Left forelimb (tissue), 1 donor: ENCODE measurements at places on chromosomes 5 and 9.

- DNase-seq = no peak
These were observed 246.3 kb downstream of the COX7C start for GRCh38 chr5:86864051-86864450.

- no peak for DNase-seq
These were observed 98.7 kb downstream of the RANBP17 start for GRCh38 chr5:170960567-170960966.

- no peak for DNase-seq
These were observed 83.0 kb downstream of the SEC61B start for GRCh38 chr9:99305124-99305523.

GRCh38 chr9:14207352-14207995 lies 106.5 kb downstream of the NFIB start:
- DNase-seq = no peak

DNA sequence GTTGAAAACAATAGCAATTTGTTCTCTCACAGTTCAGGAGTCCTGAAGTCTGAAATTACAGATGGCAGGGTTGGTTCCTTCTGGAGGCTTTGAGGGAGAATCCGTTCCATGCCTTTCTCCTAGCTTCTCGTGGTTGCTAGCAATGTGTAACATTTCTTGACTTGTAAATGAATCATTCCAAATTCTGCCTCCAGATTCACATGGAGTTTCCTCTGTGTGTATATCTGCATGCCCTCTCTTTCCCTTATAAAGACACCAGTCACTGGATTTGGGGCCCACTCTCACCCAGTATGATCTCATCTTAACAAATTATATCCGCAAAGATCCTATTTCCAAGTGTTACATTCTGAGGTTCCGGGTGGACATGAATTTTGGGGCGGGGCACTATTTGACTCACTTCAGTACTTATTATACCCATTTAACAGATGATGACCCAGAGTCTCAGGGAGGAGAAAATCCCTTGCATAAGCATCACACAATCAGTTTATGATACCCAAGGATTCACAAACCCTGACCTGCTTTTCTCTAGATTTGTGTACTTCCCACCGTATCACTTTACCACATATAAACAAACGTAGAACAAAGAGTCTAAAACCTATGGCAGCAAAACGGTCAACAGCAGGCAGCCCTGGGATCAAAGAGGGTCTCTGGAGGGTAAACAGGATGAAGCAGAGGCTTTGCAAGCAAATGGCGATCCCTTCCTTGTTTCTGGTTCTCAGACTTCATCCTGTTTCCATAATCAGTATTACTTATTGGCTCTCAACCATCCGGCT lies 93.7 kb downstream of the C9orf152 start:
- DNase-seq = no peak

DNA sequence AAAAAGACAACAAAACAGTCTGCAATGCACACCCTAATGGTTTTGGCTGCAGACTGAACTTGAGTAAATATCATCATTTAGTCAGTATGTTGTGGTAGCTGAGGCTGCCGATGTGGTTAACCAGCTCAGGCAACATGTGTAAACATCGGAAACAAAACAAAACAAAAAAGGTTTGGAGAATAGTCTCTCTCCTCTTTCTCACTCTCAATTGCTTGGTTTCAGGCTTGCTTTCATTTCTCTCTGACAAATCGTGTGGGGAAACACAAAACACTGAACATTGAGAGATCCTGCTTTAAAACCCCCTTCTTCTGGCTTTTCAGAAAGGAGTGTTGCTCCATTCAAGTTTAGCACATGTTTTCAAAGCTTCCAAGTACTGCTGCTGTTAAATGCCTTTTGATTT lies 453.3 kb downstream of the BNC2 start:
- DNase-seq = no peak

- no peak for DNase-seq
These were observed 134.6 kb downstream of the TENT4A start for GRCh38 chr5:6847870-6848269.

DNA sequence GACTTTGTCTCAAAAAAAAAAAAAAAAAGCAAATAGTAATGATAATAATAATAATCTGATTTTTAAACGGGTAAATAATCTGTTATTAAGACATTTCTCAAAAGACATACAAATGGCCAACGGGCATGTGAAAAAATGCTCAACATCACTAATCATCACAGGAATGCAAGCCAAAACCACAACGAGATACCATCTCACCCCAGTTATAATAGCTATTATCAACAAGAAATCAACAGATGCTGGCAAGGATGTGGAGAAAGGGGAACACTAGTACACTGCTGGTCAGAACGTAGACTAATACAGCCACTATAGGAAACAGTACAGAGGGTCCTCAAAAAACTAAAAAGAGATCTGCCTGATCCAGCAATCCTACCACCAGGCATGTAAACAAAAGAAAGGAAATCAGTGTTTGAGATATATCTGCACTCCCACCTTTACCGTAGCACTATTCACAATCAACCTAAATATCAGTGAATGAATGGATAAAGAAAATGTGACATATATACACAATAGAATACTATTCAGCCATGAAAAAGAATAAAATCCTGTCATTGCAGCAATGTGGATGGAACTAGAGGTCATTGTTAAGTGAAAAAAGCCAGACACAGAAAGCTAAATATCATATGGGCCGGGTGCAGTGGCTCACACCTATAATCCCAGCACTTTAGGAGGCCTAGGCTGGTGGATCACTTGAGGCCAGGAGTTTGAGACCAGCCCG lies 24.9 kb downstream of the VAV2 start:
- DNase-seq = no peak

DNA sequence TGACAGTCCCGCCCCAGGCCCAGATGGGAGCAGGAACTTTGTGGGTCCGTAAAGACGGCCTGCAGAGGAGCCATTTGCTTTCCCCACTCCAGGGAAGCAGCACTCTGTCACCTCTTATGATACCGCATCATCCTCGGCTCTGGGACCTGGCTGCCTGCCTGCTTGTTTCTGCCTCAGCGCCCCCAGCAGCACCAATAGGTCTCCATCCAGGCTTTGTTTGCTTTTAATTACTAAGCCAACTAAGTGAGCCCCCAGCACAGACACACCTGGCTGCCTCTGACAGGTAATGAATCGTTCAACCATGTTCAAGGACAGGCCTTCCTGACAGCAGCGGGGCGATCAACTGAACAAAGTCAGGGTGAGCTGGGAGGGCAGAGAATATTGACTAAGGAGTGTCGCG lies 141.4 kb downstream of the C5orf15 start:
- no peak for DNase-seq

- DNase-seq = no peak
These were observed 129.1 kb upstream of the FSTL4 start for GRCh38 chr5:133741396-133741795.

DNA sequence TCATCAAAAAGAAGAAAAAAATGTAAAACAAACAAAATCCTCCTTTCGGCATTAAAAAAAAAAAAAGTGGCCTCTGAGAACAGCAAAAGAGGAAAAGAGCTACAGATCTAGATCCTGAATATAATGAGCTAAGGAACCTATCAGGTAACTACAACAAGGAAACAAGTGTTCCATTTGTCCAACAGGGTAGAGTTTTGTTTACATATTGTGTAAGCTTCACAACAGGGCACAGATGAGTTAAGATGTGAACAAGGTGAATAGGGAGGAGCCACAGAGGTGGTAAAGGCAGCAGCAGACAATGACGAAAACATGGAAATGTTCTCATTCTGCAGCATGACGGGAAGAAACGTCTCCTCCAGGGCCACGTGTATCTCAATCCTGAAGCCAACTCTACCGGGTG lies 14.4 kb downstream of the ELP1 start:
- no peak for DNase-seq

DNA sequence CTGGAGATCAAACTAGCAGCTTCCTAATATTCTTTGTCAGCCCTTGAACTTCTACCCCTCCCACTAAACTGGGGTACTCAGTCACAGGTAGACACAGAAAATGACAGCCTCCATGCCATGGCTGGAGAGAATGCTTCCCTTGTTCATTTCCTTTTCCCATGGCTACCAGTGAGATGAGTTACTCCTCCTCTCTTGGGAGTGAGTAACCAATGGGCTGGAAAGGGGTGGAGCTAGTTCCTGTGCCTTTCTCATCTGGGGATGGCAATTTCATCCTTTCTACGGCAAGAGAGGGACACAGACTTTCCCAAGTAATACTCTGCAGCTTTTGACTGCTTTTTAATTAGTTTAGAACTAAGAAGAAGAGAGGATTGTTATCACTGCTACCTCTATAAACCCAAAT lies 1045.6 kb upstream of the WWC1 start:
- DNase-seq = no peak

- DNase-seq = no peak
These were observed 70.9 kb downstream of the PRLR start for GRCh38 chr5:35159370-35159742.

GRCh38 chr5:91049112-91049511 lies 334.0 kb downstream of the ARRDC3 start:
- no peak for DNase-seq

DNA sequence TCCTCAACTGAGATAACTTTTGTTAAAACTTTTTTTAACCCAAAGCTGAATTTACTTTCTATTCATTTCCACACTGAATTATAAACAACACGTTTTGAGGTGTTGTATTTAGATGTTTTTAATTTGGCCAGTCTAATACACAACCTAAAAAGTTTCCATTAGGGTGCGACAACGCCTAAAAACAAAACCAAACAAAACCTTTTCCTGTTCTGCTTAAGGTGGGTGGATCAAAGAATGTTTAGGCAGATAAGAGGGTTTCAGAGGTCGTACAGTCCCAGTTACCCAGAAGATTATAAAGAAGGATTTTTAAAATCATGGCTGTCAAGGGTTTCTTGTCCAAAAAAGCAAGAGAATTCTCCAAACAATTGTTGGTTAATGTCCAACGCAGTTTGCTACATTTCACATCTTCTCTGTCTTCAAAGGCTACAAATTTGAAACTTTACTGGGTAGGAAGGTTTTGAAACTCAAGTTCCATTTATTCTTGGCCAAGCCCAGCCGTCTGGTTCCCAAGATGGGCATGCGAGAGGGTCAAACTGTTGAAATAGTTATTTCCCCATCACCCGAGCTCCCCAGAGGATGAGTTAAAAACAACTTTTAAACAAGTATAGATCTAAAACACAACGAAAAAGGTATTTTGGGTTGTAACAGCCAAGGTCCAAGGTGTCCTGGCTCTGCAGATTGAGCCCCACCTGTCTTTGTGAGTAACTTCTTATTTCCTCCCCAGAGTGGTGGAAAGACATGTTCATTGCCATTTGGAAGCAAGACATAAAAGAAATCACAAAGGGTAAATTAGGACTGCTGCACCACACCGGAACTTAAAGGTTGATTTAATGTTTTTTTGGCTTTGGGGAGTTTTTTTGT lies 122.8 kb upstream of the MAP3K1 start:
- no peak for DNase-seq

DNA sequence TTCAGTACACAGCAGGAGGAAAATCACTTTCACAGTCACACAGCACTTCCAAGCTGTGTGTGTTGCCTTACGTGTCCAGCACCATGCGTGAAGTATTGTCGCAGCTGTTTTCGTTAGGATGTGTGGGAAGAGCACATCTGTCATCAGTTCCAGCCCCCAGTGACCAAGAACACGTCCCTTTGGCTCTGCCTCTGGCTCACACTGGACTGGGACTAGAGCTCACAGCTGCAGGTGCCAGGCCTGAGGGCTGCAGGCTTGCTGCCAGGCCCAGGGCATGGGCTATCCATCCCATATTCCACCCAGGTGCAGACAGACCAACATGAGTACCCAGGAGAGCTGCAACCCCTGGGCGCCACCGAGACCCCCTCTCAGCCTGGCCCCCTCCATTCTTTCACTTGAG lies 60.5 kb upstream of the ANKRD33B start:
- no peak for DNase-seq
